ENCODE measurements at places on chromosomes 13 and 19.

DNA sequence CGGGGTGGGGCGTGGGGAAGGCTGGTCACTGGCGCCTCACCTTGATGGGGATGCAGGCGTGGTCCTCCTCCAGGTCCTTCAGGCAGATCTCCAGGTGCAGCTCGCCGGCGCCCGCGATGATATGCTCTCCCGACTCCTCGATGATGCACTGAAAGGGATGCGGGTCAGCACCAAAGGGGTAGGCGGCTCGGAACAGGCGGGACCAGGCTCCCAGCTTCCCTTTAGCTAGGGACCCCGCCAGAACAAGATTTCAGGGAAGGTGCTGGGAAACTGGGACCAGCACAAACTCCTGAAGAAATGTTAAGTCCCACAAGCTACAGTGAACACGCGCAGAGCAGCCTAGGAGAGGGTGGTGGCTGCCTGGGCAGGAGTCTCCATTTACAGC lies 6.0 kb downstream of the EEF2 start:
- DNase-seq = no peak

DNA sequence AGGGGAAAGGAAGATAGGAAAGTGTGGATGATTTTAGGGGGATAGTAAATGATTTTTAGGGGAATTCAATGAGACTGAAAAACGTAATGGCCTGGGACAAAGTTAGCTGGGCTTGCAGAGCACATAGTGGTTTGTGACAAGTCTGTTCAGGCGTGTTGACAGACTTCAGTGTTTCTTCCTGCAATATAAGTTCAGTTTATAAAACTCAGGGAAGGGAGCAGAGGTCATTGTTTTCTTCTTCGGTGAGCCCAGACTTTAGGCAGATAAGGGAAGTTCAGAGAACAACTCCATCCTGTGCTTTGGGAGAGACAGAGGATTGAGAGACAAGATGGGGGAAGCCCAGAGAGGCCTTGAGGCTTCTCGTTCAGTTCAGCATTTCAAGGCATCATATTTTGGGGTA lies 45.2 kb upstream of the SLC7A1 start:
- DNase-seq = no peak

DNA sequence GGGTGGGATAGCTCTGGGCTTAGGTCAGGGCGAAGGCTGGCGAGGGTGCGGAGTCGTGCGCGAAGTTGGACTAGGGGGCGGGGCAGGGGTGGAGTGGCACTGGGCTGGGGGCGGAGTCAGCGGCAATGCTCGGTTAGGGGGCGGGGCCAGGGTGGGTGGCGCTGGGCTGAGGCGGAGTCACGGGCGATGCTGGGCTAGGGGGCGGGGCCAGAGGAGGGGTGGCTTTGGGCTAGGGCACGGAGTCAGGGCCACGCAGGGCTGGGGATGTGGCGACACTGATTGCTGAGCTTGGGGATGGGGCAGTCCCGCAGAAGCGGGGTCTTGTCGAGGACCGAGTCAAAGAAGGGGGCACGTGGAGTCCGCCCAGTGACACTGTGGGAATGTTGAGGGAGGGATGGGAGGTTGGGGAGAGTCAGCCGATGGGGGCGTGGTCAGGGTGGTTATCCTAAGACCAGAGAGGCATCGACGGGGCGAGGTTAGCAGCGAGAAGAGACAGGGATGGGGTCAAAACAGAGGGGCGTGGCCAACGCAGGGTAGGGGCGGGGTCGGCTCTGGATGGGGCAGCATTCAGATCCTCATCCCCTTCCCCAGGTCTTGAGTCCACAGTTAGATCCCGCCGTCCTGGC lies 8.7 kb downstream of the HOMER3 start:
- DNase-seq = no peak

DNA sequence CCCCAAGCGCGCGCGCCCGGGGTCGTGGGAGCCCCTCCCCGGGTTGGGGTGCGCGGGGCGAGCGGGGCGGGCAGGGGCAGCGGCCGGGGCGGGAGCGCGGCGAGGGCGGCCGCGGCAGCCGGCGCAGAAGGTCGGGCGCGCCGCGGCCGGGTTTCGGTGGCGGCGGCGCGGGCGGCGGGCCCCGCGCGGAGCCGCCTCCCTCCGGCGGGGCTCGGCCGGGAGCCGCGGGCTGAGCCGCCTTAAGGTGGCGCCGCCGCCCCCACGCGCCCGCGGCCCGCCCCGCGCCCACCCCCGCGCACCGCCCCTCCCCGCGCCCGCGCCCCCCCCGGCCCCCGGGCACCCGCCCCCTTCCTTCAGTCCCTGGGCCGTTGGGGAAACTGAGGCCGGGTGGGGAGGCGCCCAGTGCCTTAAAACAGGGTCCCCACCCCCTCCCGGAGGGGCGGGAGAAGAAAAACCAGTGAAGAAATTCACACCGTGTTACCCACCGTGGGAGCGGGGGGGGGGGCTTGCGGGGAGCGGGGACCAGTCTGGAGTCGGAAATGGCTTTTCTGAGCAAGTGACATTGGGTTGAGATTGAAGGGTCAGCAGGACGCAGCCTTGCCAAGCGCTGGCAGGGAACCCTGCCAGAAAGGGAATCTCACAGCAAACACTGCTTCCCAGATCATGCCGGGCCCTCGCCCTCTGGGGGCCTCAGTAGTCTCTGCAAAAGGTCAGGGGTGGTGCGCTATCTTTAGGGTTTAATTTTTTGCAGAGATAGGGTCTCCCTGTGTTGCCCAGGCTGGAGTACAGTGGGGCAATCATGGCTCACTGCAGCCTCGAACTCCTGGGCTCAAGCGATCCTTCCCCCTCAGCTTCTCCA lies at the start of gene TLE2:
Gene TLE2 (minus strand): TSS at position 216 of the 859 bp plus-strand sequence. CDS start 376 bp downstream, outside the sequence.
- DNase-seq = no peak

DNA sequence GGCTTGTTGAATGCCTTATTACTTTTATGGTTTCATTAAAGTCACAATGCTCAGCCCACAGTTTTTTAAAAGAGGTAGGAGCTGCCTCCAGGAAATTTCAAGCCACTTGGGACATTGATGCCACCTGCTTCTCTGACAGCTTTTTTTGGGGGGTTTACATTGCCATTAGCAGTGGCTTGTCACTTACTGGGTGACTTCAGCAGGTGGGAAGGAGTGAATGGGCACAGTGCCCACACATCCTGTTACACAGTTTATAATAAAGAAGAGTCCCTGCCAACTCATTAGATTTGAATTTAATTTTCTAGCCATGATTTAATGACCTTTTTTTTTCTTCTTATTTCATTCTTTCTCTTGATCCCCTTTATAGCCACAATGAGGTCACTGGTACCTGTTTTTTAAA lies 61.0 kb downstream of the NHLRC3 start:
- no peak for DNase-seq

DNA sequence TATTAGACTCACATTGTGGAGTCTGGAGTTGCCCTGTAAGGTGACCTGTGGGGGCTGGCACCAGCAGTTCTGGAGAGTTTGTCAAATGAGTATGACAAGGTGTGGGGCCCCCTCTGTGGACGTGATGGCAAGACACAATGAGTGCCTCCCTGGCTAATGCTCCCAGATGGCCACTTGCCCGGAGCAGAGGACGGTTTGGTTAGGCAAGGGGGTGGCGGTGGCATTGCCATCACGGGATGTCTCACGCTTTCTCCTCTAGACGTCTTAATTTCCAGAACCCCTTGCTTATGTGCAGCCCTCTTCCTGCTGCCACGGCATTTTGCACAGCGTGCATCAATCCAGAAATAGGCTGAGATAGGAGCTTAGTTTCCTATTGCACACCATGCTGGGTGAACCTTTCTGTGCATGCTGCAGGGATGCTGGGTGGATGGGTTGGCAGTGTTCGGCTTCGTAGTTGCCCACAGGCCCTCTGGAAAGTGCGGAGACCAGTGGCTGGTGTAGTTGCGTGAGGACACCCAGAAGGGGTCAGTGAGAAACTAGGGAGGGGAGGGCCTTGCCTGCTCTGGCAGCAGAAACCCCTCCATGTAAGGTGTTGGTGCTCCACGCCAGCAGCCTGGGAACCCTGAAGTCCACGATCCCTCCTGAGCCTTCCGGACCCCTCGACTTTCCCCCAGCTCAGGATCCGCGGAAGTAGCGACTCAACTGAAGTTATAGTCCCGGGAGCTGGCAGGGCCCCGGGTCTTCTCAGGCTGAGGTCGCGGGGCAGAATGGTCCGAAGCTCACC lies 18.1 kb upstream of the LRP3 start:
- DNase-seq = no peak

DNA sequence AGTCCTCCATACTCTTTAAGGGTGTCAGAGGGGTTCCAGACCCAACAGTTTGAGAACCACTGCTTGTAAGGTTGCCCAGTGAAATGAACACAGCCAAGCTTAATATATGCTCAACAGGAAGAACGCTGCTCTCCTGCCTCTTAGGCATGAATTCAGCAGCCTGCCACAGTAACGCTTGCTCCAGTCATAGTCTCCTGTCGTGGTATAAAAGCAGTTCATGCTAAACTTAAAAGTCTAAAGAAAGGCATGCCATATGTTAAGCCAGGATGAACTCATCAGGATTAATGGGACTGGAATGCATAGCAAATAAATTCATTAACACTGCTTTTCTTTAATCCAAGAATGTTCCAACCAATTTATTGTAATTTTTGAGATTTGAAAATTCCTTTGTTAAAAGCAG lies 38.7 kb downstream of the SLC7A1 start:
- DNase-seq = no peak

Measured in NCI-H187 (cell line).